Neuronal stem cell (in vitro differentiated cells): ENCODE measurements at places on chromosomes 5 and 9.

GRCh38 chr5:116864157-116864837 is 289.7 kb upstream of the SEMA6A start:
- DNase-seq, result peak; percentile 20

GRCh38 chr5:33808699-33809098 is 83.1 kb downstream of the ADAMTS12 start:
- DNase-seq, result no peak

DNA sequence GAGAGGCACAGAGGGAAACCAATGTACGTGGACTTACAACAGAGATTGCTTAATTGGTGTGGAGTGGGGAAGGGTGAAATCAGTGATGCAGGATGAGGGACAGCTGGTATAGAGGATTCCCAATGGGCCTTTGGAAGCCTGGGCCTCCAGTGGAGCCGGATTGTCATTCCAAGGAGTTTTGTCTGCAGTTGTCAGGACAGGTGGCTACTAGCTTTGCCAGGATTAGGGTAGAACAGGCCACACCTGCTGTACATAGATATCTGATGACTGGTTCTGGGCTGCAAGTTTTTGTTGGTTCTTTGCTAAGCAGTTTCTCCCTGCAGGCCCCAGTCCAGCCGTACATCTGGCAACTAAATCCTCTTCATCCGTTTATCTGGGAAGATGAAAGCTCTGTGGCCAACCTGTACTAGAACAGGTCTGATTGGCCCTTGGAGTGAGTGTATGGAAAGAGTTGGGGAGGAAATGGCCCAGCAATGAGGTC is 4.2 kb downstream of the SKP2 start:
- DNase-seq, result no peak

DNA sequence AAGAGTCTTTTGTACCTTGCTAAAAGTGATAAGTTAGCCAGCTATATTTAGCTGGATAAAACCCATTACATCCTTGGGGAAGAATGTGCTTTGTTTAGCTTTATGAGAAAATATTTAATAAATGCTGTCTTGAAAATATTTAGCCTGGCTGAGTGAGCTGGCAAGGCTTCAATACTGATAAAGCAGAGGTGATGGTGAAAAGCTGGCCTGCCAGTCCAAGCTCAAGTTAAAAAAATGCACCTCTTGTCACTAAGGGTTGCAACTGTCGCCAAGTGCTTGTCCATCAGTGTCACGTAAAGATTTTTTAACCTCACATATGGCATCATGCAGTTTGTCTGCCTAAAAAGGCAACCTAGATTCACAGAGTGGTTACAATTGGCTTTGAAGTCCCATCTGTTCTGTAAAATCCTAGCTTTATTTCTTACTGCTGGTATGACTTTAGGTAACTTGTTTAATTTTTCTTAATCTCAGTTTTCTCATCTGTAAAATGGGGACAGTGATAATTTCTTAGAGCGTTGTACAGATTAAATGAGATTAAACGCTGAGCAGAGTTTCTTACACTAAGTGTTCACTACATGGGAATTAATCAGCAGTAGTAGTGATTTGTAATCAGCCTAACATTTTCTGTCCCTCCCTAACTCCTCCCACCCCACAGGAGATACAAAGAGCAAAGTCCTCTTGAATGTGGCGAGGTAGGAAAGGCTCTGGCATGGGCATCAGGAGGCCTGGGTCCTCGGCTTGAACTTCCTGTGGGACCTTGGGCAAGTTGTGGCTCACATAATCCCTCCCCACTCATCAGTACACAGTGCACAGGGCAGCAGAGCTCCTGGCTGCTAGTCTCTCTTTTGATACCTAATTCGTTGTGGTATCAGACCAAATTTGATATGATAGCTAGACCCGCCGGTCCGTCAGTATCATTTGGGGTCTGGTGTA is 48.7 kb downstream of the PIK3R1 start:
- no peak for DNase-seq

GRCh38 chr9:71683598-71684235 is 84.6 kb downstream of the CEMIP2 start:
- peak; percentile 18 for DNase-seq

DNA sequence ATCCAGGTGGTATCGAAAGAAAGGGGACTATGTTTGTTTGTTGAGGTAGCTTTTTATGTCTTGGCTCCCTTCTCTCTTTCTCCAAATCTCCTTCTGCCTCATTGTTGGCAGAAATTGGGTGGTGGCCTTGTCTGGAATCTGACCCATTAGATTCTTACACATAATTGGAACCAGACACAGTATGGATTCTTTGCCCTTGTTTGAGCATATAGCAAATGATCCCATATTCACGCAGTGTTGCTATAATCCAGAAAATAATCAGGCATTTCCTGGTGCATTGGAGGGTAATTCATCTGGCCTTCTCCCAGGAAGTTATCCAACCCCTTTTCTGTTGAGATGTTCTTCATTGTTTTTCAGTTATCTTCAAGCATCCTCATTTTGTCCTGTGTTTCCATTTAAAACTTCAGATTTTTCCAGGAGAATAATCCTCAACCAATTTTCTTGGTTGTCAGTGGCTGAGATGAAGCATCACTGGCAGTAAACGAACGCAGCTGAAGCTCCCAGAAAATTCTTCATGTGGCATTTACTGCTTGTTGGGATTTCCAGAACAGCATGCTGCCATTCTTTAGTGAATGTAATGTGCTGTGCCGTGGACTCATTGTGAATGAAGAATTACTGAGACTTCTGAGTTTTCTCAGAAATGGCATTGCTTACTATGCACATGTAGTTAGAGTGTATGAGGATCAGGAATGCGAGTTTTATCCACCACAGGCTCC is 70.5 kb upstream of the NTRK2 start:
- no peak for DNase-seq

DNA sequence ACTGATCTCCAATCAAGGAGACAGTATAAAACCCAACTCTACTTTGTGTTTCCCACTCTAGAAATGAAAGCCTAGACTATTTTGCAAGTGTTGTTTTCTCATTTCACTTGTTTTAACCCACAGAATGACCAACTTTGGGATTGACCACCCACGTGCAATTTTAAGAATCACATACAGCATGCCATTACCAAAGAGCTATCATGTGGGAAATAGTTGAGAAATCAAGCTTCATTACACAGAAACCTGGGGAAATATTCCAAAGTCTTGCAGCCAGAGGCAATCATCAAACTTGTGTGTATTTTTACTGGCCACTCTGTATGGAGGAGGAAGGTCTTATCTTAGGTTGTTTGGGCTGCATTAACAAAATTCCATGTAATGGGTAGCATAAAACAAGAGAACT is 451.4 kb upstream of the DAB2 start:
- DNase-seq, result no peak

GRCh38 chr5:107301999-107302398 is 368.7 kb downstream of the EFNA5 start:
- DNase-seq, result no peak

DNA sequence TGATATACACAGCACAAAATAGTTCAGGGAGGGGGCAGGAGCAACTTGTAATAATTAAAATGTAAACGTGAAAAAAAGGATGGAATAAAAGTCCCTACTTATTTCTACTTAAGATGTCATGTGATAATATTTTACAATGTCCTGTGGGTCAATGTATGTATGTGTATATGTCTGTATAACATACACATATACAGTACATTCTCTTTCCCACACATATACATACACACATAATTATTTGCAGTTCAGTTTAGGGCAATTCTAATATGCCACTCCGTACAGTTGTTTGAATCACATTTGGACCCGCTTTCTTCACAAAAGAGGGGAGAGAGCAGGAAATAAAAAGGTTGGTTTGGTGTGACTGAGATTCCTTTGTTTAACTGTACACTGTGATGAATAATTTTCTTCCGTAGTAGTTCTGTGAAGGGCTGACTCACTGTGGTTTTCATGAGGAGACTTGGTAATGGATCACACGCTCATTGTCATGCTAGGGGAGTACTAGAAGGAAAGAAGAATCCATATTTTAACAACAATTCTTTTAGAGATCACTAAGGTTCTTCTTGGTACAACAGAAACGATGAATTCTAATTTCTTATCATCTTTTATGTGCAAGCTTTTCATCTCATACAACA is 26.2 kb upstream of the ACOT12 start:
- DNase-seq, result no peak

GRCh38 chr9:127318651-127319167 is 54.1 kb downstream of the GARNL3 start:
- DNase-seq, result no peak

DNA sequence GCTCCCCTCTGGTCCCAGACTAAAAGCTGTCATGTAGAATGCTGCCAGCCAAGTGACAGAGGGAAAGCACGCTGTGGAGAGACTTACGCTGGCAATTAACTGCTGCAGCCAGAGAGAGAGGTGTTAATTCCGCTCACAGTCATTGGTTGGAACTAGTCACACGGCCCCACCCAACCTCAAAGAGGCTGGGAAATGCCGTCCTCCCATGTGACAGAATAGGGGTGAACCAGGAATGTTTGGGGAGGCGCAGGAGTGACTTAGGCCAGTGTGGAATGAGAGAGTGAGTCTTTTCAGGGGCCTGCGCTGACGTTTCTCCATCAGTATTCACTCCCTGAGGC is 87.6 kb downstream of the AMBP start:
- DNase-seq, result no peak

DNA sequence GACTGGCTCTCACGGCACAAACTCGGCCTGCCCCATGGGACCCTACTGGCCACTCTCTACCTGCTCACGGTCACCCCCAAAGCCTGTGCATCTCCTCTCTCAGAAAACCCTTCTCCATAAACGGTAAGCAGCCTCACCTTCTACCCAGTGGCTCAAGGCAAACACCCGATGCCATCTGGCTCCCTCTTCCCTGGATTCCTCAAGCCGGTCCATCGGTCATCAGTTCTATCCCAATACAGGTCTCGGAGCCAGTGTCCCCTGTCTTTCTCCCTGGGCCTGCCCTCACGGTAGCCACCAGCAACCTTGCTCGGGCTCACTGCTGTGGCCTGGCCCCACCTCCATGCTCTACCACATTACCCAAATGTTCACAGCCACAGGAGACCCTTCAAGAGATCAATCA is 134.1 kb downstream of the ROR2 start:
- no peak for DNase-seq

DNA sequence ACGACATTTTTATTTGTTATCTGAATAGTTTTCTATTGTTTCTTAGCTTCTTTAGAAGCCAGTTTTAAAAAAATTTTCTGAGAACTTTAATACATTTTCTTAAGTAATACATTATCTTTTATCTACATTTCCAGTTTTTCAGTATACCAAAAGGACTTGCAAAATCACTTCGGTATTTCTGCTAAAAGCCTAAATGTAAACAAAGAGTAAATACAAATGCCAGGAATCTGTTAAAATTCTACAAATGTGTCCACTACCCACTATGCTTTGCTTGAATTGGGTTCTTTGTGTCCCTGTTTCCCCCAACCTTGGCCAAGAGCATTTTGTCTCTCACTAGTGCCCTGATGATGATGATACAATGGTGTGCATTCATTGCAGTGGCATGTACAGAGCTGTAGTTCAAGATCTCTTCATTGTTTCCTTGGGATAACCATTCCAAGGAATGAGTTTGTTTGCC is 611.2 kb downstream of the NR2F1-AS1 start:
- no peak for DNase-seq

GRCh38 chr9:124812441-124812876 is 35.5 kb downstream of the OLFML2A start:
- DNase-seq, result peak; percentile 32

DNA sequence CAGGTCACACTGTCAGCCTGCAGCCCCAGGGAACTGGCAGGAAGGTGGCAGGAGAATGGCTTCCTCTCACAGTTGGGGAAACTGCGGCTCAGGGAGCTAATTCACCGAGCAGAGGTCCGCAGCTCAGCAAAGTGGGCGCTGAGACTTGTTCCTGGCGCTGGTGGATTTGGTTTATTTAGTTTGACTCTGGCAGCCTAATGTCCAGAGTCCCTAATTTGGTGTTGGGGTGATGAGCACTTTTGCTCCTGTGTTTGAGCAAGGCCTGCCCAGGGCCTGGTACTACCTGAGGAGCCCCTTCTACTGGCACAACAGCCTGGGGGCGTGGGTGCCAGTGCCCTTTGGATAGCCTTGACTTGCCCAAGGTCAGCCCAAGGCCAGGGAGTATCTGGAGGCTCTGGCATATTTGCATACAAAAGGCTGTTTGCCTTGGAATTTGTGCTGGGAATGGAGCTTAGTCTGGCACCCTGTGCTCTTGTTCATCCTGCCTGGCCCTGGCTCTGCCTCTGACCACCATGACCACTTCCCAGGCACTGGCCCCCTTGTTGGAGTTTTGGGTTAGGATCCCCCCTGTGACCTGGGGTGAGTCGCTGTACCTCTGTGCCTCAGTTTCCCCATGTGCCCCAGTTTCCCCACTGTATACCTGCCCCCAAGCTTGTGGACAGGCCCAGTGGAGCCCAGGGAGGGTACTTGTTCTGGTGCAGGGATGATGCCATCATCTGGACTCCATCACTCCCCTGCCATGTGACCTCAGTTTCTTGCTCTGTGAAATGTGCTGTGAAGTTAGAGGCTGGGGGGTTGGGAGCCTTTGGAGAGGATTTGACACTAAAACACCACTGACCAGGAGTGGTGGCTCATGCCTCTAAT is 1.4 kb downstream of the SUSD3 start:
- no peak for DNase-seq

DNA sequence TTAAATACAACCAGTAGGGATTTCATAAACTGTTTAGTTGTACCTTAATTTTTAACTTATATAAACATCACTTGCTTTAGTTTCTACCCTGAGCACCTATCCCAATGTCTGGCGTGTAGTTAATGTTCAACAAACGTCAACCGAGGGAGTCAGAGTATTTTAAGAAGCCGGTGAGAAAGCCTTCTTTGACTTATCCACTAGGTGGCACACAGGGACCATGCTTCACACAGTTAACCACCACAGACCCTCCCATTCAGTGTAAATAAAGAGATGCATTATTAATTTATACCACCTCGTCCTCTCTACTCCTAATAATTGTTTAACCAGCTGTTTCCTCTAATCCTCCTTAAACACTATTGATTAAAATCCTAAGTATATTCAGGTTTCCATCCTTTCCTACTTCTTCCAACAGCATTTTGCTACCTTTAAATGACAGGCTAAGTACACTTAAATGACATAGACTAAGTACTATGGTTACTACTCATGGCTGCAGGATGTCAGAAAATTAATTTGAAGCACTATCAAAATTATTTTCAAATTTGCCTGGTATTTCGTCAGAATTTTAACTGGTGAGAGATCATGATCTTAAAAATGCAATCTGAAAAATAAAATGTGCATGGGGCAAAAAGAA is 2.3 kb downstream of the HAPLN1 start:
- DNase-seq, result peak; percentile 57

DNA sequence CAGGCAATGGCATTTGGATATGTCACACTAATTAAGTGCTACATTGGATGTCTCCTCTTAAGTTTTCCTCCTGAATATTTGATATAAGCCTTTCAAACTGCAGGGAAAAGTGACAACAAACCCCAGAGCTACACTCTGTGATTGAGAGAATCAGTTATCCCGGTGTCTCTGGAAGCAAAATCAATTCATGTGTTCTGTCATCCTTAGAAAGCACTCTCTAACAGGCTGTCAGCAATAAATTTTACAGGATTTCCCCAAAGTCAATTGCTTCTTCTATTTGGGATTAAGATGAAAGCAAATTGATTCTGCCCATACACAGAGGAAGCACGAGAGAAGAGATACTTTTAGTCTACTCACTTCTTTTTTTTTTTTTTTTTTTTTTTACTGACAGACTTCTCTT is 332.4 kb downstream of the CDH18 start:
- DNase-seq, result no peak
